Stimulated activated CD4-positive, alpha-beta T cell treated with anti-CD3 and anti-CD28 coated beads, TNF-alpha, amount 100 ng/mL, for 24 hours (primary cell): ENCODE measurements at places on chromosomes 5 and 9.
A peak's percentile ranks its signal among the peaks of the same experiment; 100 is the strongest.

DNA sequence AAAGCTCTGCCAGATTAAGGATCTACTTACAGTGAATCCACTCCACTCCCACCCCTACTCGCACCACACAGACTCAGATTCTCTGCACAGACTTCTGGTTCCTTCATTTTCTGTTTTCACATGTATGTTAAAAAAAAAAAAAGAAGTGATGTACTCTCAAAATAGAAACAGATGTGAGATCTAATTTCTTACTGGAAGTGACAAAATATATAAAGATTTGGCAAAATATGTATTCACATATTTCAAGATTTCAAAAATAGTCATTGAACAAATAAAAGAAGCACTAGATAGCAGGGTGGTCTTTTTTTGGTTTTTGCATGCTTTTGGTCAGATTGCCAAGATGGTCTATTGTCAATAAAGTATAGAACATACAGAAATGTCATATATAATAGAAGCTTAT, 379.2 kb downstream of the TMEM167A start:
- no peak for DNase-seq

DNA sequence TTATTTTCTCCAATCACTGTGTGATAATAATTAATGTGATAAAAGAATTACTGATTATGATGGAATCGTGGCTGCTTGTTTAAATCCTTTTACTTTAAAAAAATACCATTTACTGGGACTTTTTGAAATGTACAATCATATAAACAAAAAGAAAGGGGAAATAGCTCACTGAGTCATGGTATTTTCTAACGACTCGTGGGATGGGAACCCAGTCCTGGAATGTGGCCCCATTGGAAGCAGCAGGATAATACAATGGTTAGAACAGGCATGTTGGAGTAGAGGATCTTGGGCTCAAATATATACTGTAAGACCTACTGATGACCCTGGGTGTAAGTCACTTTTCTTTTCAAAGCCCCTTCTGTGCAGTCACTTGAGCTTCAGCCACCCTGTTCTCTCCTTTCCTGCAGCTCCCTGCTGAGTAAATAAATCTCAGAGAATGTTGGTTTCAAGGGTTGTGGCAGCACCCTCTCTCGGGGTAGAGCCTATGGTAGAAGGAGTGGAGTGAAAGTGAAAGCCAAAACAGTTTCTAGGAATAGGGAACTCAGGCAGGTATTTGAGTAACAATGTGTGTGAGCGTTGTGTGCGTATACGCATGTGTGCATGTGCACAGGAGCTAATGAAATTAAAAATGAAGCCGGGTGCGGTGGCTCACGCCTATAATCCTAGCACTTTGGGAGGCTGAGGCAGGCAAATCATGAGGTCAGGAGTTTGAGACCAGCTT, 40.8 kb upstream of the LARP1 start:
- DNase-seq: no peak

- DNase-seq: no peak
Observed at GRCh38 chr5:94407023-94407422, 211.4 kb downstream of the KIAA0825 start.

- DNase-seq: no peak
Observed at GRCh38 chr9:128025736-128026135, 41.4 kb downstream of the NAIF1 start.

DNA sequence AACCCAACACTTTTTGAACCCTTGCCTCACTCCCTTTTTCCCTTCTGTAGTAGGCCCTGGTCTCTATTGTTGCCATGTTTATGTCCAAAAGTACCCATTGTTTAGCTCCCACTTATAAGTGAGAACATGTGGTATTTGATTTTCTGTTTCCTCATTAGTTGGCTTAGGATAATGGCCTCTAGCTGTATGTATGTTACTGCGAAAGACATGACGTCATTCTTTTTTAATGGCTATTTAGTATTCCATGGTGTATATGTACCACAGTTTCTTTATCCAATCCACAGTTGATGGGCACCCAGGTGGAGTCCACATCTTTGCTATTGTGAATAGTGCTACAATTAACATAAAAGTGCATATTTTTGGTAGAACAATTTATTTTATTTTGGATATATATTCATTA, 90.3 kb upstream of the PTPRD start:
- DNase-seq: no peak

DNA sequence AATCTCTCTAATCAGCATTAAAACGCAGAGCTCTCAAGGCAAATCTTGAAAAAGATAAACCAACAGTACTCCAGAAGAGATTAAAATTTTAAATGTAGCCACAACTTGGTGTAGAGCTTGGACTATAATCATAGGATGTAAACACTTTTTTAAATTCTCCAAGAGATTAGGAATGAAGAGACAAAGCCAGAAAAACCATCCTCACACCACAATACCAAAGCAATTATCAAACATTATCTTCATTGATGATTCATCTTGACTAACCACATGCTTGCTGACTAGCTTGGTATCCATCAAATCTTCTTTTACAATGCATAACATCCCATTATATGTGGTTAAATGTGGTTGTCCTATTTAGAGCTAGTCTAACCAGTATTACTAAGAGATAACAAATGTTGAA, 815.1 kb downstream of the TLE1 start:
- no peak for DNase-seq

GRCh38 chr5:80140496-80140895, 105.3 kb downstream of the THBS4 start:
- no peak for DNase-seq

DNA sequence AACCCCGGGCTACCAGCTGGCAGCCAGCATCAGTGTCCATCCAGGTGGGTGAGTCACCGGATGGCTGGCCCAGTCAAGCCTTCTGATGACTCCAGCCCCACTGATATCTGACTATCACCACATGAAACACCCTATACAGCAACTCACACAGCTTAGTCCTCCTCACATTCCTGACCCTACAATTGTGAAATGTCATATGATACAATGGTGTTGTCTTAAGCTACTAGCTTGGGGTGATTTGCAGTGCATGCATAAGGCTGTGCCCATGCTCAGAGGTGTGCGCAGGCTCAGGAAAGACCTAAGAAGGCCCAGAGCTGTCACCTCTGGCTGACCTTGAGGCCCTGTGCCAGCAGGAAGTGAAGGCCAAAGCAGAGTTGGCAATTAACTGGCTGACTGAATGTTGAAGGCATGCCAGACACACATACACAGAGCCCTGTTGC, 21.5 kb upstream of the SEMA4D start:
- no peak for DNase-seq

GRCh38 chr9:16179566-16179965, 626.7 kb downstream of the CCDC171 start:
- no peak for DNase-seq

DNA sequence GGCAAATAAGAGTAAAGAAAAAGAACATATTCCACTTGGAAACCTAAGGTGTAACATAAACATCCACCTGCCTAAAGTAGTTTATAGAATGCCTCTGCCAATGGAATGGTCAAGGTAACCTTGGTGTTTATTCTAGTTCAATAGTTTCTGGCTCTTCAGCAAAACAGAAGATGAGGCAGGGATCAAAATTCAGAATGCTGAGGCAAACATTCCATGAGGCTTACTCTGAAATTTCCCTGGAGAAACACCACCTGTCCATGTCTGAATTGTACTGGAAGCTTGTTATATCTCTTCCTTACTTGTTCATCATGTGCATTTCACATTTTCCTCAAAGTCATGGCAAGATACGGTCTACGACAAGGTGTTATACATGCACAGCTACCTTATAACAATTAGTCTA, 1862.4 kb upstream of the ACO1 start:
- no peak for DNase-seq

- no peak for DNase-seq
Observed at GRCh38 chr5:159181152-159181551, 28.2 kb downstream of the RNF145 start.

DNA sequence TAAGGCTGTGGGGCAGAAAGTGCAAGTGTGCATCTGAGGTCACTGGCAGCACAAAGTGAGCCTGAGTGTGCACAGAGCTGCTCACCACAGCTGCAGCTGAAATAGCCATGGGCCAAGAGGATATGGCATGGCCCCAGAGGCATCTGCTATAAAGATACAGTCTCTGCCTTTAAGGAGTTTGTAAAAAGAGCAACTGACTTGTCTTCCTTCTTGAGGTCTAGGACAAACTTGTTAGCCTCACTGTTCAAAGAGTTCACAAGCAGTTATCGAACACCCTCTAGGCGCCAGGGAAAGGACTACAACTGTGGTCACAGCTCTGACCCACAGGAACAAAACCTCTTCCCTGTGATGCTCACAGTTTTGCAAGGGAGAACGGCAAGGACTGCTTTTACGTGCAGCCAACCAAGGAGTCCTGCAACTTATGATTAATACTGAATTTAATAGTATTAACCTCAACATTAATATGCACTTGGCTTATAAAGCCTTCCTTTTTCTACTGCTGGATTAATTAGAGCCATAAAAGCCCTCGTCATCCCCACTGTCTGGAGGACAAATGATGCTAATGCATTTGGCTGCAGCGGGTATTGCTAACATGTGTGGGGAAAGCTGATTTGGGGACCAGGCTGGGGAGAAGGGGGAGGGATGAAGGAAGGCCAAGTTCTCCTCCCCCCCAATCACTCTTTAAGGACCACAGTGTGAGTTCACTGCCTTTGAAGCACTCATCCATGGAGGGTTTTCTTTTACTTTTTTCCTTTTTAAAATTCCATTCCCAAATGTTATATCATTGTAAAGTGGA, 189.8 kb upstream of the TRIM32 start:
- DNase-seq: no peak

- no peak for DNase-seq
Observed at GRCh38 chr5:92795633-92796032, 785.4 kb downstream of the NR2F1-AS1 start.

DNA sequence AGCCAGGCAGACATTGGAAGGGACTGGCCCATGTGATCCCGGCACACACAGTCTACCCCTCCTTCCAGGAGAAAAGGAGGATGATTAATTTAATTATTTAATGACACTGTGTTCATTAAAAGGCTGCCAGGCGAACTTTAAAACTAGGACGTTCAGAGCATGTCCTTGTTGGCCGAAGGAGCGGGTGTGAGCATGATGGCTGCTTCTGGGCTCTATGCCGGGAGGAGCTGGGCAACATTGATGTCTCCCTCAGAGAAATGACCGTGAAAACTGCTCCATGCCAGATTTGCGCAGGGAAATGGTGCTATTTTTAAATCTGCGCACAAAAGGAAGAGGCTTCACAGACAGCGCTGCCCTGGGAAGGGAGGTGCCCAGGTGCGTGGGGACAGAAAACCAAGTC, 284.9 kb upstream of the IRX4 start:
- DNase-seq: no peak

DNA sequence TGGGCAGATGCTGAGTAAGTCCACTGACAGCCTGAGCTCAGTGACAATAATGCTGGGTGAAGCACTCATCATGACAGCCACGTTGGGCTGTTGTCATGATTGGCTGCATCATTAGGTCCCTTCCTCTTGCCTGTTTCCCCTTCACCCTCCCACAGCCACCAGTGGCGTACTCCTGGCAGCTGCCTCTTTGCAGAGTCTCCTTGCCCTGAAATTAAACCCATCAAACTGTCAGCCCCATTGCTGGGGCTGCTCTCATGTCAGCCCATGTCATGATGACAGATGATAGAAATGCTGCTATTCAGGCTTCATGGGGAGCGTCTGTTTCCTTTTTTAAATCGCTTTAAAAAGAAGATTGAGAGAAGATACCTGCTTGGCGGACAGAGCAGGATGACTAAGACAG, 327.4 kb downstream of the AGTPBP1 start:
- DNase-seq: no peak

DNA sequence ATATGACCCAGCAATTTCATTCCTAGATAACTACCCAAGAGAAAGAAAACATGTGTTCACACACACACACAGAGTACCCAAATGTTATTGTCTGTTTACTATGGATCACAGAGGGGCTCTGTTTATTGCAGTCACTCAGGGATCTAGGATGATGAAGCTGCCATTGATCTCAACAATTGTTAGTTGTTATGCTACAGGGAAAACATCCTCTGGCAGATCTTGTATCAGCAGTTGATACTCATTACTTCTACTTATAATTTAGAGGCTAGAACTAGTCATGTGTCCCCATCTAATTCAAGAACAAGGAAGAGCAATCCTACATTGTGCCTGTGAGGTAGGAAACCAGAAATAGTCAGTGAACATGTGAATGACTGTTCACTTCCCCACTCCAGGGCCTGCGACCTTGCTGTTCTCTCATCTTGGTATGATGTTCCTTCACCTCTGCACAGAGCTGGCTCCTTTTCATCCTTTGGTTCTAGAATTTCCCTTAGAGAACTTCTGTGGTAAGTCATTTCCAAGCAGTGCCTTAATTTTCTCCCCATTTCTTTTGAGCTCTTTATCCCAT, 30.3 kb downstream of the NMUR2 start:
- no peak for DNase-seq

DNA sequence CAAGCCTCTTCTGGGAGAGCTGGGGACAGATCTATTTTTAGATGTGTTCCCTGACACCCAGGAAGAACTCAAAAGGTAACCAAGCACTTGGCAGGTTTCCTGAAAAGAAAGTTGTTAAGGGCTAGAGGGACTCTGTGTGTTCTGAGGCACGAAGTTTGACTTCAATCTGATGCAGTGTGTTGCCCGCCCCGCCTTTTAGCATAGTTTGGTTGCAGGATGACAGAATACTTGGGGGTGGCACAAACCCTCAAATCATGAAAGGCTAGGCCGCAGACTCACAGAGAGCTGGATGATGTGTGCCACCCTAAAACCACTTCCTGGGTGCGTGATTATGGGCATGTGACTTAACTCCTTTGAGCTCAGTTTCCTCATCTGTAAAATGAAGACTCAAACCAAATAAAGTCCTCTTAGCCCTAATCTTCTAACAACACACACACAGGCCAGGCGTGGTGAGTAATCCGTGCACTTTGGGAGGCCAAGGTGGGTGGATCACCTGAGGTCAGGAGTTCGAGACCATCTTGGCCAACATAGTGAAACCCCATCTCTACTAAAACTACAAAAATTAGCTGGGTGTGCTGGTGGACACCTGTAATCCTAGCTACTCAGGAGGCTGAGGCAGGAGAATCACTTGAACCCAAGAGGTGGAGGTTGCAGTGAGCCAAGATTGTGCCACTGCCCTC, 12.8 kb upstream of the NDFIP1 start:
- DNase-seq: peak; percentile 58

GRCh38 chr5:141825791-141826560, 52.2 kb downstream of the PCDH1 start:
- no peak for DNase-seq

GRCh38 chr9:123253204-123253603, 15.2 kb downstream of the STRBP start:
- no peak for DNase-seq

DNA sequence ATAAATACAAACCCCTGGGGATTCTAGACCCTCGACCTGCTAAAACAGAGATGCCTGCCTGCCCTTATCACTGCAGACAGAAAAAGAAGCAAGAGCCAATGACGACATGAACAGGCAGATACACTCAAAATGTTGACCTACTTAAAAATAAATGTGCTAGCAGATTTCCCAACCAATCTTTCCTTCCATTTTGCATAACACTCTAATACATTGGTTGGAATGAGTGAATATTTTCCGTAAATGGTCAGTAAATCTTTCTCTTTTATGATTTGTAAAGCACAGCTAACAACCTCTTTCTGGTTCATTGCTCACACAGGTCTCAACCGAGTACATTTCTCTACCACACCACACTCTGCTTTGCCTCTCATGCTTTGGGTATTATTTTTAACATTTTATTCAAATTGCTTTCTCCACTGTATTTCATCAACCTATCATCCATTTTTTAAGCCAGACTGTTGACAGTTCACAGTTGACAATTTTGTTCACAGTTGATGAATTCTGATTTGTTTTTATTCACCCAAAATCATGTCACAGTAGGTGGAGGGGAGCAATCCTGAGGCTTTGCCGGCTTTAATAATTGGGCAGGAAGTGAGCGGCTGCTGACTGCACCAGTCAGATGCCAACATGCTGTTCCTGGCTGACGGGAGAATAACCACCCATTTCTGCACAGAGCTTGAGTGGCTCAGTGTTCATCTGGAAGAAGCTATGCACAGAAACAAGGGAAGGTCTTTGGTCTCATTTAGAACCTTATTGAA, 426.6 kb downstream of the SPOCK1 start:
- no peak for DNase-seq
